ENCODE measurements at places on chromosomes 4 and X.

DNA sequence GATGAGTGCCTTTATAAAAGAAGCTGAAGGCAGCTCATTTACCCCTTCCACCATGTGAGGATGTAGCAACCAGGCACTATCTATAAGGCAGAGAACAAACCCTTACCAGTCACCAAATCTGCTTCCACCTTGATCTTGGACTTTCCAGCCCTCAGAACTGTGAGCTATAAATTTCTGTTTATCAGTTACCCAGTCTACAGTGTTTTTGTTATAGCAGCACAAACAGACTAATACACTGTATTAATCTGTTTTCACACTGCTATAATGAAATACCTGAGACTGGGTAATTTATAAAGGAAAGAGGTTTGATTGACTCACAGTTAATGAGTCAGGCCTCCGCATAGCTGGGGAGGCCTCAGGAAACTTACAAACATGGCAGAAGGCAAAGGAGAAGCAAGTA is 91.2 kb downstream of the SOWAHB start:
- DNase-seq: no peak

DNA sequence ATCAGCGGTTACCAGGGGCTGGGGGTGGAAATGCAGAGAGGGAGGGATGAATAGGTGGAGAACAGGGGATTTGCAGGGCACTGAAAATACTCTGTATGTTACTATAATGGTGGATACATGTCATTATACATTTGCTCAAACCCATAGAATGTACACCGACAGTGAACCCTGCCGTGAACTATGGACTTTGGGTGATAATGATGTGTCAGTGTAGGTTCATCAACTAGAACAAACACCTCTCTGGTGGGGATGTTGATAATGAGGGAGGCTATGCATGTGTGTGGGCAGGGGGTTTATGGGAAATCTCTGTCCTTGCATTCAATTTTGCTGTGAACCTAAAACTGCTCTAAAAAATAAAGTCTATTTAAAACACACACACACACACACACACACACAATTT is 11.5 kb downstream of the HPSE start:
- DNase-seq: no peak

- no peak for DNase-seq
Observed at GRCh38 chr4:70943114-70943513, 40.9 kb downstream of the MOB1B start.

DNA sequence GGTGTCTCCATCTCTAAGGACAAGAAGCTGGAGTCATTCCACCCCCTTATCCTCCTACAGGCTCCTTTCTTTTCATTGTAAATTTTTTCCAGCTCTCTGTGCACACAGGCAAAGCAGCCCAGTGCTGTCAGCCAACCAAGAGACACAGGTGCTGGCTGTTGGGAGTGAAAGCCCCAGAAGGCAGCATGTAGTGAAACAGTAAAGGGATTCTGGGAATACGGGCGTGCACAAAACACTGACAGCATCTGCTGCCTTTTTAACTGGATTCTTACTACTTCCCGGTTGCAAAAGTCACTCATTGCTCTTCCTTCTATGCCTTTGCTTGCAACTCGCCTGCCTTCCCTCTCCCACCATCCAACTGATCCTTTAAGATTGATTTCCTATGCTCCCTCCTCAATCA is 208.6 kb upstream of the PRPS2 start:
- no peak for DNase-seq

- DNase-seq: no peak
Observed at GRCh38 chr4:184041156-184041555, 136.0 kb downstream of the STOX2 start.

DNA sequence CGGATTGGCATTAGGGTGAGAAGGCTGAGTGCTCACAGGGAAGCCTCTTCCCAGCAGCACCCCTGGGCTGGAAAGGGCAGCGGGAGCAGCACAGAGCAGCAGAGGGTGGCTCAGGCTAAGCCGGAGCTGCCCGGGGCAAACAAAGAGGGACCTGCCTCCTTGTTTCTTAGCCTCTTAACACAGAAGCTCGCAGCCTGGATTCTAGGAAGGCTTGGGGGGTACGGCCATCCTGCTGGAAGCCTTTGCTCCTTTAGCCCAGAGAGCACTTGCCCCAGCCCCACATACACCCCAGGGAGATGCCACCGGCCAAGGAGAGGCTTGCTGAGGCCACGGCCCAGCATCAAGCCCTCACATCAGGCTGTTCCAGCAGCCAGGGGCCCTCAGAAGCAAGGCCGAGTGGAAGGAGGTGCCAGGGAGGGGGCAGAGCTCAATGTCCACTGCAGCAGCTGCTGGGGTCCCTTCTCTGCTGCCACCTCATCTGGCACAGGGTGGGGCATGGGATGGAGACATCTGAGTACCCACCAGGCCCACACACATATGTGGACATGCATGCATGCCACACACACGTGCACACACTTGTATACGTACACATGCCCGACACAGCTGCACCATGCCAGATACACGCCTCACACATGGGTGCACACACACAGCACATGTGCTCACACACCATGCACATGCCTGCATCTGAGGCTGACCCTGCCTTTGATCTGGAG is 20.3 kb upstream of the SPON2 start:
- no peak for DNase-seq

DNA sequence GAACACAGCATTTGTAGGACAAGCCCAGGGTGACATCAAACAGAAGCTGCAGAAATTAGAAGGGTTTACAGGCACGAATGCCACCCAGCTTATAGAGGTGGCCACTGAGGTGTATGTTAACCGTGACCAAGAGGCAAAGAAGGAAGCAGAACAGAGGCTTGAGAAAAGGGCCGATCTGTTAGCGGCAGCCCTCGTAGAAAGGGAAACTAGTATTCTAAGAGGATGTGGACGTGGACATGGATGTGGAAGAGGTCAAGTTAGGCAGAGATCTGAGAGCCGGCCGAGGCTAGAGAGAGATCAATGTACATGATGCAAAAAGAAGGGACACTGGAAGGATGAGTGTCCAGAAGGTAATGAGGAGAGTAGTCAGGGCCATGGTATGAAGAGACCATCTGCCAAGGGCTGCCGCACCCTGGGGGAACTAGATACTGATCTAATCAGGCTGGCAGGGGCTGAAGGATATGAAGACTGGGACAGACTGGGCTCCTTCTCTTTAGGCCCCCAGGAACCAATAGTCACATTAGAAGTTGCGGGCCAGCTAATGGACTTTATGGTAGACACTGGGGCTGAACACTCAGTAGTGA is 27.5 kb downstream of the LIAS start:
- DNase-seq: no peak

- DNase-seq: no peak
Observed at GRCh38 chr4:155943605-155944291, 9.9 kb downstream of the CTSO start.

- no peak for DNase-seq
Observed at GRCh38 chrX:29555465-29556091, 659.8 kb upstream of the MAGEB2 start.

DNA sequence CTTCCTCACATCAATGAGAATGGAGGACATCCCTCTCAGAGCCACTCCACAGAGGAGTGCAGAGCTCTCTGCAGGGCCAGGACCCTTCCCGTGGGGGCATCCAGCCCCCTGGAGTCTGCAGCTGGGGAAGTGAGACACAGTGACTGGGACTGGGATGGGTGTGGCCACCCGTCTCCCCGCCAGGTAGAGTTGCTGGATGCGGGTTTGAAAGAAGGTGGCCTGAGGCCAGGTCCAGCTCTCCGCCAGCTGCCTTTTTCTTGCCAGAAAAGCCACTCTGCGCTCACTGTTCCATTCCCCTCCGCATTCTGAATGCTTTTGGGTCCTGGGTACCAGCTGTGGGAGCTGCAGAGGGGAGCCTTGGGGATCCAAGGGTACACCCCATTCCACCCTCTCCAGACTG is 82.6 kb downstream of the ABLIM2 start:
- DNase-seq: no peak

DNA sequence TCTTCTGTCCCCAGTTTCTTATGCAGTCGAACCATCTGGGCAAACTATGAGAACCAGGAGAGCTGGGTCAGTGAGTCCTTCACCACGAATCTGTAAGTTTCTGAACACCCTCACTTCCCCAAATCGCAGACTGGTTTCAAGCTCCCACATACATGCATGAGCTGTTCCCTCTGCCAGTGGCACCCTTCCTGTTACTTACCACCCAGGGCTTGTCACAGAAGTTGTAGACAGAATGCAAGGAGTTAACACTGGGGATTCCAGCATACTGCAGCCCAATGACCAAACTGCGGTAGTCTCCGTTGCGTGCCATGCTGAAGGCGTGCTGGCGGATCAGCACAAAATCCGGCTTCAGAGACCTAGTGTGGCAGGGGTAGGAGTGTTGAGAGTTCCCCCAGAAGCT is 14.6 kb downstream of the SYN1 start:
- no peak for DNase-seq

GRCh38 chrX:16014171-16014570 is 109.2 kb upstream of the GRPR start:
- DNase-seq: no peak

GRCh38 chr4:149120331-149121022 is 678.3 kb upstream of the NR3C2 start:
- DNase-seq: no peak

DNA sequence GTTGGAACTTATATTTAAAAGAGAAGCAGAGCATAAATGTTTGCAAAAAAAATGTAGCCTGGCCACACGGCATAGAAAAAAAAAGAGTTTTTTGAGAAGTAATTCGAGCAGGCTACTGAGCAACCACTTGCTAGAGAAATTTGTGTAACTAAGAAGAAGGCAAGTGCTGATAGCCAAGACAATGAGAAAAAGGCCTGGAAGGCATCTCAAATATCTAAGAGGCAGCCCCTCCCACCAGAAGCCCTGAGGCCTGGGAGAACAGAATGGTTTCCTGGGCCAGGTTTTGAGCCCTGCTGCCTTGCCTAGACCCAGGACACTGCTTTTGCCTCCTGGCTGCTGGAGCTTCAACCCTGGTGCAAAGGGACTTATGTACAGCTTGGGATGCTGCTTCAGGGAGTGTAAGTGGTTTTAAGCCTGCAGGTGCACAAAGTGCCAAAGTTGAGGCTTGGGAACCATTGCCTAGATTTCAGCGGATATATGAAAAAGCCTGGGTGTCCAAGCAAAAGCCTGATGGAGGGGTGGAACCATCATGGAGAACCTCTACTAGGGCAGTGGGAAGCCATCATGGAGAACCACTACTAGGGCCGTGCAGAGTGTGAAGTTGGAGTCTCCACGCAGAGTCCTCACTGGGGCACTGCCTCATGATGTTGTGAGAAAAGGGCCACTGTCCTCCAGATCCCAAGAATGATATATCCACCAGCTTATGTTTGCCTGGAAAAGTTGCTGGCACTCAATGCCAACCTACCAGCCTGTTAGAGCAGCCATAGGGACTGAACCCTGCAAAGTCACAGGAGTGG is 9.7 kb downstream of the TECRL start:
- no peak for DNase-seq

GRCh38 chrX:110435196-110435595 is 76.5 kb downstream of the RTL9 start:
- no peak for DNase-seq

DNA sequence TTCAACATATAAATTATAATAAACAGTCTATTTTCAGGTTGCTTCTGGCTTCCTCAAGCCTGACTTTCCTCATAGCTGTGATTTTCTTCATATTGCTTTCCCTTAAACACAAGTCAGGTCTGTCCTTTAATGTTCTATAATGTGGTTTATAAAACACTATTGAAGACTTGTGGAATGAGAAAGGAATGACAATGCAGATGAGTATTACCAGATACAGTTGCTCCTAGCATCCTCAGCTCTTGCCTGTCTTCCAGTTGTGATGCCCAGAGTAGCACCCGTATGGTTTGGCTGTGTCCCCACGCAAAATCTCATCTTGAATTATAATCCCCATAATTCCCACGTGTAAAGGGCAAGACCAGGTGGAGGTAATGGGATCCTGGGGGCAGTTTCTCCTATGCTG is 265.7 kb upstream of the BOD1L1 start:
- DNase-seq: no peak

GRCh38 chr4:8591114-8591513 is 1.5 kb upstream of the CPZ start:
- no peak for DNase-seq

DNA sequence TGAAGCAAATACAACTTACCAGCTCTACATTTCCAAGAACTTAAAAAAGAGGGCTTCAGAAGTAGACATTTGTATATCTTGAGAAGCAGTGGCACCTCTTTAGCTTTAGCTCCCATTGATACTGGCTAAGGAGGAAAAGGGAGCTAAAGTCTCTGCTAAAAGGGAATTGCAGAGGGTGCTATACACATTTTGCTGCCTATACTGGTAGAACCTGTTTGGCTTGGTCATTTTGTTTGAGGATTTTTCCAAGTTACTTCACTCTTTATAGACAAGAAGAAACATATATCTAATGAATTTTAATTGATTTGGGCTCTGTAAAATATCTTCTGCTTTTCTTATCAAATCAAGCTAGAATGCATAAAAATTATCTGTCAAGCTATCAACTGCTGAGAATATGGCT is 11.8 kb downstream of the PAPSS1 start:
- no peak for DNase-seq

GRCh38 chr4:177582992-177583391 is 140.8 kb upstream of the AGA start:
- DNase-seq: no peak

DNA sequence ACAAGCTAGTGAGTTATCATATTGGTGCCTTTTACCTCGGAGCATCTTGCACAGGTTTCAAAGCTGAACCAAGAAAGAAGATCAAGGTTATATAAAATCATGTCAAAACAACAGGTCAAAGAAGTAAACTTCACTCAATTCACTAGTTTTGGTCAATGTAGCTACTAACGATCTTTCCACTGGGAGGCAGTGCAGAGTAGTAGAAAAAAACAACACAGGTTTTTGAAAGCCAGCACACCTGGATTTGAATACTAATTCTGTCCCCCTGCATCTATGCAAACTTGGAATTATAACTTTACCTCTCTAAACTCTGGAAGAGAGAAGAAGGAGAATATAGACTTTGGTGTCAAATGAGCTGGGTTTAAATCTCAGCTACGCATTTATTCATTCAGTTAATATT is 266.1 kb downstream of the GRIA3 start:
- DNase-seq: no peak

Measured in AG09319 (cell line).